ENCODE measurements at places on chromosomes 12 and 14.

DNA sequence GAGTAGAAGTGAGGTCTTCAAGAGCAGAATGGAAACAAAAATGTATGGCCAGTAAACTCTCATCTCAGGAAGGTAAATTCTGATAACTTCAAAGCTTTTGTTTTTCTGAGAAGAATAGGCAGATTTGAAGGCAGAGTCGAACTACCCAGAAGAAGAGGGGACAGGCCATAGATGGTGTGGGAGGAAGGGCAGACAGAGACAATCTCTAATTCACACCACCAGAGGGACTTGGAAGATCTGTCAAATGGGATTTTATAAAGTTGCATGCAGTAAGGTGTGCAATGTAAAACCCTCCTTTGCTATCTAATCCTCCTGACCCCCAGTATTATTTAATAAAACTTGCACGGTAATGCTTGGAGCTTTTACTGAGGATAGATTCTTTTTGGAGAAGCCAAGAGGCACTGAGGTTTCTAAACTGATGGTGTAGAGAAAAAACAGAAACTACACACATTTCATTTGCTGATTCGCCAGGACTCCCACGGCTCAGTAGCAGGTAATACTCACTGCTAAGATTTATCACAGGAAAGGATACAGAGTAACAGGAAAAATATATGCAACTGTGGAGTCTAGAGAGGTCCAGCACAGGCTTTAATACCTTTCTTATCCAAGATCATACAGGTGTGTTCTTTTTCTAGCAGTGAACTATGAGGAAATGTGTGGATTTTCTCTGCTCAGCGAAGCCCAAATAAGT lies 18.3 kb downstream of the SLC38A2 start:
- no peak for DNase-seq

DNA sequence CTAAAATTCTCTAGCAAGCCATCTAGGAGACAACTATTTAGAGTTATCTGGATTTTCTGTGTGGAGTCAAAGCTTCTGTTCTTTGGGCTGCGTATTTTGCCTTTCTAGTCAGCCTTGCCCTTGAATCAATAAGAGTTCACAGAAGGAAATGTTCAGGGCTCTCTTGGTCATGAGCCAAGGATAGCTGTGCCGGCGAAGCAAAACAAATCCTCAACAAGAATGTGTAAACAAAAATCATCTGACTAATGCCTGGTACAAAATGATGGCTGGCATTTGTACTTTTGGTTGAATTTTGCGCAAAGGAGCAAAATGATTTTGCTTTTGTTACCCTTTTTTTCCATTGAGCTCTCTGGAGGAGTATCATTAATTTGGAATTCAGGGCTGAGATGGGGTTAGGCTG lies 171.1 kb downstream of the DACT1 start:
- no peak for DNase-seq

DNA sequence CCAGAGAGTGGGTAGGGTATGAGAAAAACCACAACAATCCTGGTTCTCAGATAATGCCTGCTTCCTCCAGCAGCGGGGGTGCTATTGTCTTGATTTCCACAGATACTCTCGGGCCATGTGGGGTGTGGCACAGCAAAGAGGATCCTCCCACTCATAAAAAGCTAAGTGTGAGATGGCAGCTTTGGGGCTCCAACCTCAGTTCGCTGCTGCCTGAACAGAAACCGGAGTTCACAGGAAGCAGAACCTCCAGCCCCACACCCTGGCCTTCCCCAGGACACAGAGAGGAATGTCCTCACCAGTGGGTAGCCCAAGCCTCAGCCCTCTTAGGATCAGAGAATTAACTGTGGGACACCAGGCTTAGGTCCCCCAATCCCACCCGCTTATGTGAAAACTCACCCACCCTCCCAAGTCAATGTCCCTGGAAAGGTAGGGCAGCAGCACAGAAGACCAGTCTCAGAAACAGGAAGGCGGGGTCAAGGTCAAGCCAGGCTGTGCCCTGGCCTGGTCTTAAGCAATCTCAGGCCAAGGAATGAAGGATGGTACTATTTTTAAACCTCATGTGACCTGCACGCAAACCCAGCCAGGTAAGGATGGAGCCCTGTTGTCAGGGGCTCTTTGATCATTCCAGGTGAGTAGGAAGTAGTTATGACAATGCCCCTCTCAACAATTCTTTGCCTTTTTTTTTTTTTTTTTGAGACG lies 9.0 kb downstream of the KCTD10 start:
- no peak for DNase-seq

DNA sequence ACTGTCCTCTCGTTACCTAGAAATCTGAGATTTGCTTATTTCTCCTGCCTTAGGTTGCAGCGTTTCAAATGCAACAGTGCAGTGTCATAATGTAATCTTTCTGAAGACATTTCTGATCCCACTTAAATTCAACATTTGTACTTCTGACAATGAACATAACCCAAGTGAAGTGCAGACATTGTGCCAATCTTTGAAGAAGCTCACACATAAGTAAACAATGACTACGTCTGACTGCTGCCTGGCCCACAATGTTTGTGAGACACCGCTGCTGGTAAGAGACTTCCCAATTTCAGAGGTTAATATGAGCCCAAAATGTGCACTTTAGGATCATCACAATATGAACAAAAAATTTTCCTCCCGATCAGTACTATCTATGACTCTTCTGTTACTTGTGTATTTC lies 84.6 kb upstream of the BCL2L14 start:
- no peak for DNase-seq

GRCh38 chr14:84390010-84390409 lies 1139.9 kb upstream of the FLRT2 start:
- DNase-seq = no peak

GRCh38 chr12:111034886-111035577 lies 114.7 kb upstream of the MYL2 start:
- no peak for DNase-seq

DNA sequence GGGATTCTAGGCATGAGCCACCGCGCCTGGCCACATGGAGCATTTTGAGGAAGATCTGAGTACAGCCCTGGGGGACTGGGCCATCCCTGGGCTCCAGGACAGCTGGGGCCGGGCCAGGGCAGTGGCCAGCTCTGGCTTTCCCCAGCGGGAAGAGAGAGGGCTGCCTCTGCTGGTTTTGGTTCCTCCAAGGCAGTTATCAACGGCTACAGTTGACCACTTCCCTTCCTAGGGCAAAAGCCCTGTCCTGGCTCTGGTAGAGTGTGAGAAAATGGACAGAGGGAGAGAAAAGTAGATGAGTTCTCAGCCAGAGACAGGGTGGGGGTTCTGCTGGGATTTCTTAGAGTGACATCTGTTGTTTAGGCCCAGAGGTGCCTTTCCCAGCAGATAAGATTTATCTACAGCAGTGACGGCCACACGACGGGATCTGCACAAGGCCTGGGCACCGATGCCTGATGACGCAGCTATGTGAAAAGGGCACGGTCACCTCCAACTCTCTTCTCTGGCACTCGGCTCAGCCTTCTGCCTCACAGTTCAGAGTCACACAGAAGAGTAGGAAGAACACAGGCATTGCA lies 5.5 kb upstream of the HVCN1 start:
- no peak for DNase-seq

- no peak for DNase-seq
These were observed 22.3 kb downstream of the CRADD start for GRCh38 chr12:93699271-93700145.

DNA sequence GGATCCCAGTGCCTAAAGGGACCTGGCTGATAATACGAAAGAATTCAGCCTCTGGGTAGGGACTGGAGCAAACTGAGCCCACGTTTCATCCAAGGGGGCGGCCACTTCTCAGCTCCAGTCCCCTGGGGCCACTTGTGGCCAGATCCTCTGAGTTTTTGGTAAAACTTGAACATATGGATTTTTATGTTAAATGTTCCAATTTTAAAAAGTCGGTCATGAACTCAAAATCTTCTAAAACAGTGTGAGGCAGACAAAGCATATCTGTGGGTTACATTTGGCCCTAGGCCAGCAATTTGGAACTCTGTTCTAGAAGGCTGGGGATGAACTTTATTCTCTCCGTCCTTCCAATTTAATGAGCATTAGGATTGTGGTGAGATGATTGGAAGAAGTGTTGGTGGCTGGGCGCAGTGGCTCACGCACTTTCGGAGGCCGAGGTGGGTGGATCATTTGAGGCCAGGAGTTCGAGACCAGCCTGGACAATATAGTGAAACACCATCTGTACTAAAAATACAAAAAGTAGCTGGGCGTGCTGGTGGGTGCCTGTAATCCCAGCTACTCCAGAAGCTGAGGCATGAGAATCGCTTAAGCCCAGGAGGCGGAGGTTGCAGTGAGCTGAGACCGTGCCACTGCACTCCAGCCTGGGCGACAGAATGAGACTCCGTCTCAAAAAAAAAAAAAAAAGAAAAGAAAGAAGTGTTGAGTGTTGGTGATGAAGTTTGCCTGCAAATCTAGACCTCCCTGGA lies 3.0 kb upstream of the PPP1CC start:
- no peak for DNase-seq

GRCh38 chr12:101459642-101460346 lies 15.3 kb upstream of the SPIC start:
- no peak for DNase-seq

GRCh38 chr12:92300777-92301176 lies 155.1 kb upstream of the BTG1 start:
- no peak for DNase-seq

- no peak for DNase-seq
These were observed 151.8 kb upstream of the BTG1 start for GRCh38 chr12:92297405-92297804.

DNA sequence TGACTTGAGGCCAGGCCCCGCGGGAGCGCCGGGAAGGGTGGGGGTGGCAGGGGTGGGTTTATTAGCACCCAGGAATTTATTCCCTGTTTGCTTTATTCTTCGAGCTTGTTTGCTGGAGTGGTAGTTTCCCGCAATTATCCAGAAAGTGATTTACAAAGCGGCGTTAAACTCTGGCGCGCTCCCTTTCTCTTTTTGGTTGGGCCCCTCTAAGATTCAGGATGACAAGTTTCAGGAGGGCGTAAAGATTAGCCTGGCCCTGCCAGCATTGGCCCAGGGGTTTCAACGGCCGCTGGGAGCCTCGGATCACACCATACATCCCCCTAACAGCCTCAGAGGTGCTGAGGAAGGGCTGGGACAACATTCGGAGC lies 444 bp upstream of the NKX2-8 start:
- DNase-seq = no peak

- no peak for DNase-seq
These were observed 31.9 kb downstream of the FBRSL1 start for GRCh38 chr12:132521712-132522292.

DNA sequence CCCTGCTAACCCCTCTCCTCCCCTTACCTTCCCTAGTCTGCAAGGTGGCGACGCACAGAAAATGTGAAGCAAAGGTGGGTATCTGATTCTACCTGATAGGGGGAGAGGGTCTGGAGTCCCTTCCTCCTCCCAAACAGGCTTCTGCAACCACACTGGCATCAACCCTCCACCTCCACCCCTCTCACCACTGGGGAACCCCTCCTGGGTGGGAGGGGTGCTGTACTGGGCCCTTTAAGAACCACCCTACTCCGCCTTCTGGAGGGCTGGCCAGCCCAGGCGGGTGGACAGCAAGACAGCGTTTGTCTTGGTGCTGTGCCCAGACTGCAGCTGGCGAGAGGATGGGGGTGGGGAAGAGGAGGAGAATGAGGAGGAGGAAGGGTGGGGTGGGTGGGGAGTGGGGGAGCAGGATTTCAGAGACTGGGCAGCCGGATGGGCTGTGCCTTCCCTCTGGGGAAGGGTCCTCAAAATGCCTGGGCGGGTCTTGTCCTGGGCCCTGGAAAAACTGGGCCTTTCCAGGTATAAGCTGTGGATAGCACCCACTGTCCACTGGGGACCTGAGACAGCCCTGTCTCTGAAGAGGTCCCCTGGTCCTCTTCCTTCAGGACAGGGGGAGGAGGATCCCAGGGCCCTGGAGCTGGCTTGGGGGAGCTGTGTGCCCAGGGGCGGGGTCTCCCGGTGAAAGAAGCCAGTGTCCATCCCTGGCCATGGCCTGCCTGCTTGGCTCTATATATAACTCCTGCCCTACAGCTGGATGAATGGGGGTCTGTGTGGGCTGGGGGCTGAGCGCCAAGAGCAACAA lies 2.8 kb downstream of the TNS2 start:
- DNase-seq = no peak

DNA sequence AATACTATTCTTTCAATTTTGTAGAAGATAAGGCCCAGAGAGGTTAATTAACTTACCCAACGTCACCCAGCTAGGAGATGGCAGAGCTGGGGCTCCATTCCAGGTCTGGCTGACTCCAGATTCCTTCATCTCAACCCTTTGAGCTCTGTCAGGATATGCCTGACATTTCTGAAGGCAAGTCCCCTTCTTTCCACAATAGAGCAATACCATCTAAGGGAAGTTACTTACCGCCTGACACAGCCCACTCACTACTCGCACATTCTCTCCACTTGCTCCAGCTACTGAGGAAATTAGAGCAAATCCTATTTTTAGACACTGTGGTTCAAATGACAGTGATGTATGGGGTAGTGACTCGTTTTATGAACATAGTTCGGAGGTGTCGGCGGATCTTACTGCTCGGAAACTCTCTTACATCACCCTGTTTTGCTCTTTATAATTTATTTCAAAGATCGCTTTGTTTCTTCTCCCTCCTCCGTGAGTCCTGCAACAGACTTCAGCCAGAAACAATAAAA lies 2.0 kb upstream of the WSCD2 start:
- no peak for DNase-seq

- DNase-seq = no peak
These were observed 21.5 kb downstream of the SCARB1 start for GRCh38 chr12:124842073-124842749.

GRCh38 chr14:61564618-61565091 lies 130.7 kb upstream of the HIF1A start:
- no peak for DNase-seq

DNA sequence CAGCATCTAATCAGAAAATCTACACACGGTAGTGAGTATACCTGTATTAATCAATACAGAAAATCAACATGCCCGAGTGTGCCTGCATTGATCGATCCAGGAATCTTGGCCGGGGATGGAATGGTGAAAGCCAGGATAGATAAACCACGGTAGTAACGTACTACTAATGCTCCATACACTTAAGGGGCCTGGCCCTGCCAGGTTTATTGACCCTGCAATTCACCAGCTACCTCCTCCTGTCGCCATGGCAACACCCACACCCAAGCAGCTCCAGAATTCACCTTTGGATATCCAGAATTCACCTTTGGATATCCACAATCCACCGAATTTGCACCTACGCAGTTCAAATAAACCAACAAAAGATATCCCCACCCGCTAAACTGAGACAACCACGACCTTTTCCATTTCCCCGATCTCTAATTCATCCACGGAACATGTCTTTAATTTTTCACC lies 14.8 kb upstream of the CALM1 start:
- DNase-seq = no peak

DNA sequence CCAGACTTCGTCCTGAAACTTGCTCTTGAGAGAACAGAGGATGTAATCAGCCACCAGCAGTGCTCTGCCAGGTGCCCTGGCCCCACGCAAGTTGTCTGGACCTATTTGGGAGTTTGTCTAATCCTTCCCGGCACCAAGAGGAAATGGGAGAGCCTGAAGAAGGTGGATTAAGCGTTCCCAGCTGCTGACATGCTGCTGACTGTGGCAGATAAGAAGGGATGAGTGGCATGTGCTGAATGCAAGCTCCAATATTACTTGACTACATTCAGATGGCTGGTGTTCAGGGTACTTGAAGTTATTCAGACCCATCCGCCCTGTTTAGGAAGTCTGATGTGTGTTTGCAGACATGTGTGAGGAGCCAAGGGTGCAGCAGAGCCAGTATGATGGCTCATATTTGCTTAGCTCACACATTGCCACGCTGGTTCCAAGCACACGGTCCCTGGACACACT lies 440.6 kb upstream of the CCDC196 start:
- no peak for DNase-seq

GRCh38 chr14:97687944-97688630 lies 890.9 kb downstream of the VRK1 start:
- no peak for DNase-seq
